Cardiac muscle cell (in vitro differentiated cells and primary cell): ENCODE measurements at places on chromosomes 16 and 17. TPM values are rescaled to one million over a fixed set of nuclear protein-coding genes. Genes with fewer than 3 reads are reported as not detected.
A peak's percentile ranks its signal among the peaks of the same experiment; 100 is the strongest.

CSH1 gene
- not detected in 2 replicates for total RNA-seq

GRCh38 chr16:1556254-1556653, 22.8 kb downstream of the TMEM204 start:
- no peak for DNase-seq

TSPOAP1 gene
- total RNA-seq: 45.1 and 92.1 TPM in 2 replicates

- peak; percentile 38 for DNase-seq
Measured at GRCh38 chr17:37220607-37220953, 155.2 kb upstream of the C17orf78 start.

- no peak for DNase-seq
Measured at GRCh38 chr16:23950291-23950894, 114.6 kb downstream of the PRKCB start.

DNA sequence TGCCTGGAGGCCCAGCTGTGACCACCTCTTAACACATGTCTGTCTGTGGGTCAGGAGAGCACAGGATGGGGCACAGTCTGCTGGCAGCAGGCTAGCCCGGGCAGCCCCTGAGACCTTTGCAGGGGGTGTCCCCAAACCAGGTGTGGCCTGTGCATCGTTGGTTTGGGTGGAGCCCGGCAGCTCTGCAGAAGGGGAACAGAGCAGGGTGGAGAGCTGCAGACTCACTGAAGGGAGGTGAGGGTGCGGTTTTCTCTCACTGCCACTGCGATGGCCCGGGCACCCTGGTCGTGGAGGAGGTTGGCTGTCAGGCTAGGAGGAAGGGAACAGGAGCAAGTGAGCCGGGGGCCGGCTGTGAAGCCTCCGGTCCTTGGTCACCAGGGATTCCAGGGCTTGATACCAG, 28.8 kb downstream of the NLRC3 start:
- DNase-seq: no peak

DNA sequence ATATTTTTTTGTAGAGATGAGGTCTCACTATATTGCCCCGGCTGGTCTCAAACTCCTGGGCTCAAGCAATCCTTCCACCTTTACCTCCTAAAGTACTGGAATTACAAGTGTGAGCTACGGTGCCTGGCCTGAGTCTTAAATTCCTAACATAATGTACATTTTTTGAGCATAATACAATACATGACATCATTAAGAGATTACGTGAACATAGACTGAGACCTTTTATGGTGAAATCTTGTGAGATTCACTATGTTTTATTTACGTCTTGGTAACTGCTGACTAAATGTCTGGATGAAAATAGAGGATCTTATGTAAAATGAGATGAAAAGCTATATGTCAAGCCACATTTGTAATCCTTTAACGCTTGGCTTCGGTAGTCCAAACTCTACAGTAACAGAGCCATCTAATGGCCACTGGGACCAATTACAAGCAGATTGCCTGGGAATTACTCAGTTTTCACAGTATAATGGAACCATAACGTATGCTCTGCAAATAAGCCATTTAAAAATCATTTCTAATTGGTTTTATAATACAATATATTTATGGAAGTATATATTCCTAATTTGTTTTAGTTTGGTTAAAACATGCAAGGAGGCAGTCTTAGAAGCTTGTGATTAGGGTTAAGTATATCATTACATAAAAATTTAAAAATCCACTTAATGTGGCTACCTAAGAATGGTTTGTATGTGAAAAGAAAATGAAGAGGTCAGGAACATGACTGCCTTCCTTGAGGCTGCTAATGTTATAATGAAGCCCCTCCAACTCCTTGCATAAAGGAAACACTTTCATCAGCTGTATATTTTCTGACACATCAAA, 8.1 kb upstream of the EFCAB13 start:
- DNase-seq: peak; percentile 73

- DNase-seq: no peak
Measured at GRCh38 chr17:34765291-34765690, 185.9 kb downstream of the TMEM132E start.

B9D1 gene
- 54.0 and 54.5 TPM in 2 replicates for total RNA-seq

DNA sequence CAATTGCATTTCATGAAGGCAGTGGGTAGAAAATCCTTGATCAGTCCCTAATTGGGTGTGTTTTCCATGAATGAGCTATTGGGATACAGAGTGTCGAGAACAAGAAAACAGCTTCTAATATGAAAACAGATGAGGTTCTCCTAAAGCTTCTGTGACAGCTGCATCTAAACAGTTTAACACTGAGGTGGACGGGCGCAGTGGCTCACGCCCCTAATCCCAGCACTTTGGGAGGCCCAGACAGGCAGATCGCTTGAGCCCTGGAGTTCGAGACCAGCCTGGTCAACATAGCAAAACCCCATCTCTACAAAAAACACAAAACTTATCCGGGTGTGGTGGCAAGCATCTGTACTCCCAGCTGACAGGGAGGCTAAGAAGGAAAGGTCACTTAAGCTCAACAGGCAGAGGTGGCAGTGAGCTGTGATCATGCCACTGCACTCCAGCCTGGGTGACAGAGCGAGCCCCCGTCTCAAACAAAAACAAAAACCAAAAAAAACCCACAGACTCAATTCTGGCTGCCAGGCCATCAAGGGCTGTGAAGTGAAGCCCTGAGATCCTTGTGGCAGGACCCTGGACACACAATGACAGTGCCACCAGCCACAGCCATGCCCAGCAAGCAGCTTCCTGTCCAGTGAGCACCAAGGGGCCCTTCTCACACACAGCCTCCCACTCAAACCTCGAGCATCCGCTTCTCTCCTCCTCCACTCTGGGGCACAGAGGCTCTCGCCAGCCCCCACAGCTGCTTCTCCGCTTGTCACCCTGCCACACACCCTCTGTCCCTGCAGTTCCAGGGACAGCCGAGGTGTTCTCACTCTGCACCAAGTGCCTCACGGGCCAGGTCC, 44.0 kb downstream of the ANKRD11 start:
- no peak for DNase-seq

PPY gene
- not detected in 2 replicates for total RNA-seq

DNA sequence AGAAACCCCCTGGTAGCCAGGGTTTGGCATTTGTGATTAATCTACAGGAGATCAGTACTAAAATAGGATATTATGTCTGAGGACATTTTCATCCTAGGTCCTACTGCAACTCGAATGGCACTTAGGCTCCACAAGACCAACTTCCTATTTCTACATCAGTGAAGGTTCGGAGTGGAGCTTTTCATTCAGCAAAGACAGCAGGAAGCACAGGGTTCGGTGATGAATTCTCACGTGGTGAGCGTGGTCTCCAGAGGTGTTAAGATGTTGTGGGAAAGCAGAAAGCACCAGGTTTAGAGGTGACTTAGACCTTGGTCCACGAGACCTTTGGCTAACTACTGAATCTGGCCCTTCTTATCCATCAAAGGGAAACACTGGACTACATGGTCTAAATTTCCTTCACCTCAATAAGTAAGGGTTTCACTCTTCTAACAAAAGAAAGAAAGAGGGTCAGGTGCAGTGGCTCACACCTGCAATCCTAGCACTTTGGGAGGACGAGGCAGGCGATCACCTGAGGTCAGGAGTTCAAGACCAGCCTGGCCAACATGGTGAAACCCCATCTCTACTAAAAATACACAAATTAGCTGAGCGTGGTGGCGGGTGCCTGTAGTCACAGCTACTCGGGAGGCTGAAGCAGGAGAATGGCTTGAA, 13.9 kb upstream of the HELZ start:
- no peak for DNase-seq

DNA sequence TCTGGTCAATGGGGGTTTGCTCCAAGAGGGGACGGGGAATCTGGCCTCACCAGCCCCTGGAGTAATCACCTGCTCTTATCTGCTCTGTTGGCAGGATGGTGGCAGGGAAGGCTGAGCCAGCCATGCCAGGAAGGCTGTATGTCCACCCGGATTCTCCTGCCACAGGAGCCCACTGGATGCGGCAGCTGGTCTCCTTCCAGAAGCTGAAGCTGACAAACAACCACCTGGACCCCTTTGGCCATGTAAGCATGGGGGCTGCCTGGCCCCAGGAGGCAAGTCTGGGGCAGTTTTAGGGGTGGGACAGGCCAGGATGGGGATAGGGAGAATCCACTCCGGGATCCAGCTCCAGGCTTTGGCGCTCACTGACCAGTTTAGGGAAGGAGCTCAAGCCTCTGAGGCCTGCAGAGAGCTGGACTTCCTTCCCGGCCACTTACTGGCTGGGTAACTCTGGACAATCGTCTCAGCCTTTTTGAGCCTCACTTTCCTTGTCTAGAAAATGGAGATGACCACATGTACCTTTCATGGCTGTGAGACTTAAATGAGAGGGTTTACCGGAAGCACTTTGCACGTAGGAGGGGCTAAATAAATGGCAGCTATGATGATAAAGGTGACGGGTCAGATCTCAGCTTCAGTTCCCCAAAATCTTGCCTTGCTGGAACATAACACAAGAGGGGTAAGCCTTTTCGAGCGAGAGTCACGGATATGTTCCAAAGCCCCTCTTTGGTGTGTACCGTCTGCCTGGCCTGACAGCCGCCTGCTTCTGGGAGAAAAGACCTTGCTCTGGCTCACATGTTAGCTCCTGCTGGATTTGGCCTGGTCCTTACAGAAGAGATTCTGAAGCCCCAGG, 15.4 kb downstream of the TBX4 start:
- peak; percentile 62 for DNase-seq

ZSCAN10 gene
- total RNA-seq: 0.42 and 0.78 TPM in 2 replicates

DNA sequence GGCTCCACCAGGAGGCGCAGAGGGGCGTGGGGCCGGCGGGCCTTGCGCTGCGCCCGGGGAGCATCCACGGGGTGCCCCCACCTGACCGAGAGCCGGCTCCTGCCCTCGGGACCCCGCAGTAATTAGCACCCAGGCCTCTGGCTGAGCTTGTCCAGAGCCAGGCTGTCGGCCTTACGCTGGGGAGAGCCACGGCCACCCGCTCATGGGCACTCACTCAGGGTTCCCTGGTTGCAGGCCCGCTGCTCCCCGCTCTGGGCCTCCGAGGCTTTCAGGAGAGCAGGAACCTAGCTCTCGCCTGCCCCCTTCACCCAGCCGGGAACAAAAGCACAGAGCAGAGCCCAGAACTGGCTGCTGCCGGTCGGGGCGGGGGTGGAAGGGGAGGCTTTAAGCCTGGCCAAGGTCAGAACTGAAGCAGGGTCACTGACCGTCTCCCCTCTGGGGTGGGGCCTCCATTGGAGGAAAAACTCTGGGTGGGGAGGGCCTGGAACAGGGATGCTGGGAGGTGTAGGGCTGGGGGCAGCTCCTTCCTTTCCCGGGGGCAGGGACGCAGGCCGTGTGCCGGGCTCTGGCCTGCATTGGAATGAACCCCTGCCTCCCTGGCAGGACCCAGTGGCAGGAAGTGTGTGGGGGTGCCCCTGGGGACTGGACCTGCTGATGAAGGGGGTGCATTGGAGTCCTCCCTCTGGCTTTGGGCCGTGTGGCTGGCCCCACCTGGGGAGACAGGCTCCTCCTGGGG, 12.3 kb downstream of the GLIS2 start:
- DNase-seq: peak; percentile 85

- DNase-seq: peak; percentile 90
Measured at GRCh38 chr17:8118769-8119580, 661 bp upstream of the ALOXE3 start.

KRT39 gene
- not detected in 2 replicates for total RNA-seq

DNA sequence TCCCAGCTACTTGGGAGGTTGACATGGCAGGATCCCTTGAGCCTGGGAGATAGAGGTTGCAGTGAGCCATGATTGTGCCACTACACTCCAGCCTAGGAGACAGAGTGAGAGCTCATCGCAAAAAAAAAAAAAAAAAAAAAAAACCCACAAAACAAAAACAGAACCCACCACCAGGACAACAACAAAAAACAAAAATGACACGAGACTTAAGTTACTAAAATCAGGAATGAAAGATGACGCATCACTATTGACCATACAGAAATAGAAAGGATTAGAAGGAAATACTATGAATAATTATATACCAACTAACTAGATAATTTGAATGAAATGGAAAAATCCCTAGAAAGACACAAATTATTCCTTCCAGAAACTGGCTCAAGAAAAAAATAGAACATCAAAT, 432.4 kb upstream of the PMFBP1 start:
- no peak for DNase-seq

KRT25 gene
- not detected in 2 replicates for total RNA-seq

- no peak for DNase-seq
Measured at GRCh38 chr16:69932228-69932627, 18.9 kb upstream of the CLEC18A start.

DNA sequence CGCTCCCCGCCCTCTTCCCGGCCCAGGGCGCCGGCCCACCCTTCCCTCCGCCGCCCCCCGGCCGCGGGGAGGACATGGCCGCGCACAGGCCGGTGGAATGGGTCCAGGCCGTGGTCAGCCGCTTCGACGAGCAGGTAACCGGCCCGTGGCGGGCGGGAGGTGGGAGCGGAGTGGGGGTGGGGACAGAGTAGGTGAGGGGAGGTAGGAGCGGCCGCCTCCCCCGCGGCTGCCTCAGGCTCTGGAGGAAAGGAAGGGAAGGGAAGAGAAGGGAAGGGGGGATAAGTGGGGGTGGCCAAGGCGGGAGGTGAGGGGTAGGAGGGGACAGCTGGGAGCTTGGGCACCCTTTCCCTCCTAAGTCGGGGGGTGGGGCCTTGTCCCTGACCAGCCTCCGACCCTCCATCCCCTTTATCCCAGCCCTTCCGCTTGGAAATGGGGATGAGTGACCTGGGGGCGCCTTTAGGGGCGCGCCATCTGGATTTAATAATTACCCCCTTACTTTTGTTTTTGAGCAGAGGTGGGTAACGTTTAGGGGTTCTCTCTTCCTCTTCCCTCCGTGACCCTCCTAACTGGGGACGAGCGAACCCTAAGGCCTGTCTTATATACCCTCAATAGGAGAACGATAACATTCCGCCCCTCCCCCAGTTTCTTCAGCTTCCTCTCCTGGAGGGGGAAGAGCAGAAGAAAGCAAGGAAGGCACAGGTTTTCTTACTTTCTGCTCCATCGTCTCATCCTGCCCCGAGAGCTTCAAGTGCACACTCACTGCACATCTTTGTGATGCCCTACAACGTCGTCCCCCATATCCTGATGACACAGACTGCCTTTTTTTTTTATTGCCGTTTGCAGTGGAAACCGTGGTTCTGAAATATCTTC, 694 bp downstream of the NF1 start:
- DNase-seq: peak; percentile 65
